ENCODE measurements at places on chromosomes 4 and X. TPM values are rescaled to one million over a fixed set of nuclear protein-coding genes. Genes with fewer than 3 reads are reported as not detected.

GRCh38 chr4:53582194-53582593, 9.1 kb downstream of the LNX1 start:
- no peaks in the 10 kb centered on the region for H3K4me1 ChIP-seq
- H3K27me3 ChIP-seq: no peaks in the 10 kb centered on the region
- no peak overlapping the region for H3K4me3 ChIP-seq
- no peak overlapping the region for H3K27ac ChIP-seq
- DNase-seq: no peak
- H3K36me3 ChIP-seq: no peaks in the 10 kb centered on the region

- H3K27ac ChIP-seq: no peak overlapping the region
- no peaks in the 10 kb centered on the region for H3K4me1 ChIP-seq
- no peaks in the 10 kb centered on the region for H3K27me3 ChIP-seq
These were observed 351.8 kb upstream of the FGF13 start for GRCh38 chrX:139063364-139063763.

DNA sequence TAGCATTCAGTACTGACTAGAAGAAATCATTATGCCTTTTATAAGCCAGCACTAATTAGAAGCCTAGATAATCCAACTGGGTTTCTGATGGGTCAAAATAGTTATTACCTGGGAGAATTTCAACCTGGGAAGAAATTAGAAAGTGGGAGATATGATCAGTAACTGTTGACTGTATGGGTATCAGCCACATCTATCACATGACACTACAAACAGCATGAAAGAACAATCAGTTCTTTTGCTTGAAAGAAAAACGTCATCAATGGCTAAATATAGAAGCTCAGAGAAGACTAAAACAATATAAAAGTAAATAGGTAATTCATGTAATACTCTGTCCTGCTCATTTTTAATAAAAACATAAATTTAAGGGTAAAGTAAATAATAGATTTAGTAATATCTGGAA, 145.1 kb downstream of the CAMK2D start:
- H3K27me3 ChIP-seq: no peaks in the 10 kb centered on the region
- H3K4me3 ChIP-seq: no peak overlapping the region
- H3K36me3 ChIP-seq: no peaks in the 10 kb centered on the region
- H3K4me1 ChIP-seq: no peaks in the 10 kb centered on the region

EVC gene
- total RNA-seq: 3.6 TPM

LPAR4 gene
- total RNA-seq: 49.1 TPM

Data from neural progenitor cell (in vitro differentiated cells).